Activated CD8-positive, alpha-beta T cell treated with anti-CD3 and anti-CD28 coated beads for 36 hours (primary cell): ENCODE measurements at places on chromosomes 4 and X.

DNA sequence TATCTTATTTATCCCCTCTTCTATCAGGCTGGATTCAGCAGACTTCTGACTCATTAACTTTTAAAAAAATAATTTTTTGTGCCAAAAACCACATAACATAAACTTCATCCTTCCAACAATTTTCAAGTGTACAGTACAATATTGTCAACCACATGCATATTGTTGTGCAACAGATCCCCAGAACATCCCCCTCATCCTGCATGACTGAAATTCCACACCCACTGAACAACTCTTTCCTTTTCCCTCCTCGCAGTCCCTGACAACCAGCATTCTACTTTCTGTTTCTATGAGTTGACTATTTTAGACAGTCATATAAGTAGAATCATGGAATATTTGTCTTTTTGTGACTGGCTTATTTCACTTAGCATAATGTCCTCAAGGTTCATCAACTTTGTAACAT is 2.2 kb upstream of the MID2 start:
- DNase-seq = no peak

DNA sequence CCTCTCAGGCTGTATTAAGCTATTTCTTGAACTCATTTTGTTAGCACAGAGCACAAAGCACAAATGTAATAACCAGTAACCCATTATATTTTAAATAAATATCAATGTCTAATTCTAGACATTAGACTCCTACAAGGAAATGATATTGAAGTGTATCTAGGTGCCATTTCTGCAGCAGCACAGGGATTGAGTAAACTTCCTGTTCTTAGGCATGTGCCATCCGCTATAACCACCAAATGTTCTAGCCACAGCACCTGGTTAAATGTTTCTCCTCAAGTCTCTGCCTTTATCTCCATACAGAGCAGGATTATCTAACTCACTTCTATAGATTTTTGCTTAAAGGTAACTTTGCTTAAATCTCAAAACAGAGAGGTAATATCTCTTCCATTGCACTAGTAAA is 51.4 kb downstream of the SGMS2 start:
- no peak for DNase-seq

DNA sequence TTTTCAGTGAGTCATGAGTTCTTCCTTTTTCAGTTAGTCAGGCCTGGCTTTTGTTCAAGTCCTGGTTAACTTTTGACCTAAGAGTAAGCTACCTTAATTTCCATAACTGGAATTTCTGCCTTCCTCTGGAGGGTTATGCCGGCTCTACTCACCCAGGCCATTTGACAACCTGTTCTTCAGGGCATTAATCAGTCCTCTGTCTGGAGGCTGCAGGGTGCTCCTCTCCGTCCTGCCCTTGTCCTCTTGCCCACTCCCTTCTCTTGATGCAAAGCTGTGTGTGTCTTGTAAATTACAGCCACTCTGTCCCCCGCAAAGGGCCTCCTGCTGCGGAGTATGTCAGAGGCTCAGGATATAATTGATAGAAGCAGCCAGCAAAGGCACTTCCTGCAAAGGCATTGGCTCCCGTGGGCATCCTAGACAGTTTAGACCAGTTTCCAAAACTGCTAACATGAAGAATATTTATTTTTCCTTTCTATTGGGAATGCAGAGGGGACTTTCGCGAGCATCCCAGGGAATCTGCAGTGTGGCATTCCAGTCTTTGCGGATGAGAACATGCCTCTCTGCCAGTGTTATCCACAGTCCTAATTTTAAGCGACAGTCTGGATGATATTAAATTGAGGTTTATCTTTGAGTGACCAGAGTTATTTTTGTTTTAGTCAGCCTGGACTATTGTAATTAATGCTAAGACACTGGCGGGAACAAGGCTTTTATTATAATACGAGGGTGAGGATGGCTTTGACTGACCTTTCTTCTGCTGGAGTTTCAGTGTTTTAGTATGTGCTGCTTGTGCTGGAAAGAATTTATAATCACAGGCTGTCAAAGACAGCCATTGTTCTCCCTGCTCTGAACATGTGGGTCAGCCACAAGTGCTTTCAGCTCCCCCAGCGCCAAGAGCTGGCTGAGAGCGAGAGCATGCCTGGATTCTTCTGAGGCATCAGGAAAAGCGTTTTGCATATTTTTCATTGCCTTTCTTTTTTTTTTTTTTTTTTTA is 74.2 kb downstream of the LIMCH1 start:
- DNase-seq = no peak

DNA sequence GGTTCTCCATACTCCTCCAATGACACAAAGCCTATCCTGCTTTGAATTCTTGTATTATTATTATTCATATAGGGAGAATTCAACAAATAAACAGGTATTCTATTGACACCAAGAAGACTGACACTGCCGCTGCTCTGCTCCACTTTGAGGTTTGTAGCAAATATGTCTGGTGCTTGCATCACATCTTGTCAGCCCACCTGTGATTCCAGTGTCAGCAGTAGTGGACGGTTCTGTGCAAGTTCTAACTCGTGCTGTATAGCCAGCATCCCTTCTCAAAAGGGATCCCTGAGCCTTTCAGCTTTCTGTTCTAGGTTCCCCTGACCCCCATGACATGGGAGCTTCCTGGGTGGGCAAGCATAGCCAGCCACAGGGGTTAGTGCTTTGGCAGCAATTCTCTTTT is 296.0 kb upstream of the FTHL17 start:
- DNase-seq = no peak

- DNase-seq = no peak
These were observed 4.0 kb upstream of the C4orf17 start for GRCh38 chr4:99506781-99507180.

GRCh38 chr4:152605641-152606335 is 69.9 kb upstream of the FBXW7 start:
- no peak for DNase-seq

GRCh38 chrX:10111364-10112148 is 45.2 kb upstream of the CLCN4 start:
- peak; percentile 78 for DNase-seq
